ENCODE measurements at places on chromosomes 7 and 10. TPM values are rescaled to one million over a fixed set of nuclear protein-coding genes. Genes with fewer than 3 reads are reported as not detected.

GRCh38 chr7:11524476-11525397 is 307.3 kb downstream of the THSD7A start:
- DNase-seq, result no peak

DNA sequence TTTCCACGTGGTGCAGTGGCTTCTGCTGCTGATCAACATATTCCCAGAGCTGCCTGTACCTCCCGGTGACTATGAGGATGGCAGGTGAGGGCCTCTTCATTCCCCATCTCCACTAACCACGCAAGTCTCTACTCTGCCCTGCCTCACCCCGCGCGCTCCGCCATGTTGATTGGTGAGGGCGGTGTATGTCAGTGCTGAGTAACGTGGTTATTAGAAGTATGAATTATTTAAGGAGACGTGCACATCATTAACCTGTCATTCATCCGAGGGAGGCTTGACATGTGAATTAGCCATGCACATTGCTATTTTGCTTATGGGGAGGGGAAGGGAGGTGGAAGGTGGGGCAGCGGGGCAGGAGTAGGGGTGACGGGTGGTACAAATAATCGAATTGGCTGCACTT is 138.6 kb downstream of the SORCS3 start:
- no peak for DNase-seq

DNA sequence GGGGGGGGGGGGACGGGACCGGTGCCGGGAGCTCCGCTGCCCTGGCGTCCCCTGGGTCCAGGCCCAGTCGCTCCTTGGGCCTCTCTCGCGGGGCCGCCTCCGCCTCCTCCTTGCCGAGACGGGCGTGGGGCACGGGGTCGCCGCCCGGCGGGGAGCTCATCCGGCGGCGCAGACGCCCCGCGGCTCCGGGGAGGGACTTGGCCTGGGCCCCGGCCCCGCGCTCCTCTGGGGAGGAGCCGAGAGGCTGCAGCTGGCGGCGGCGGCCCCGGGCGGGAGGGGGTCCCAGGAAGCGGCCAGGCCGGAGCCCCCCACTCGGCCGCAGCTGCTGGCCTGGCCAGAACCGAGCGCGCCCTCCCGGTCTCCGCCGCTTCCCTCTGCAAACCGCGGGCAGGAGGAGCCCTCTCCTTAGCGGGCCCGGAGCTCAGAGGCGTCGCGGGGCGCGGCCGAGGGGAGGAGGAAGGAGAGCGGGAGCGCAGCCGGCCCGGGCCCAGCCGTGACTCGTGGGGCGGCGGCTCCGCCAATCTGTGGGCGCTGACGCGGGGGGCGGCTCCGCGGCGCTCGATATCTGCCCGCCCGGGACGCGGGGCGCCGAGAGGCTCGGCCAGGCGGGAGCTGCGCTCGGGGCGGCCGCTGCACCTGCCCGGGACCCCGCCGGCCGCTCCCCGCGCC is at the start of gene FAM20C:
FAM20C (plus strand) TSS at position 591 of the 669 bp plus-strand sequence. CDS start 629 bp downstream, outside the sequence.
- peak; percentile 97 for DNase-seq

Gene CUBN
- 0.98 TPM for total RNA-seq

- DNase-seq, result no peak
Observed at GRCh38 chr7:45240273-45240771, 82.7 kb downstream of the RAMP3 start.
